NCI-H187 treated with DMSO at 0.1 percent for 48 hours (cell line): ENCODE measurements at places on chromosomes 1 and 21.
A peak's percentile ranks its signal among the peaks of the same experiment; 100 is the strongest.

GRCh38 chr1:87428883-87429282, 100.2 kb downstream of the LMO4 start:
- DNase-seq: no peak

- no peak for DNase-seq
Observed at GRCh38 chr1:235671992-235672391, 22.4 kb upstream of the GNG4 start.

GRCh38 chr1:57675776-57676175, 251.9 kb upstream of the DAB1 start:
- DNase-seq: no peak

- DNase-seq: no peak
Observed at GRCh38 chr1:56575865-56576264, 3.5 kb downstream of the PLPP3 start.

GRCh38 chr1:53326598-53327181, 1.2 kb downstream of the LRP8 start:
- DNase-seq: no peak

GRCh38 chr1:31064111-31064717, 1.3 kb downstream of the PUM1 start:
- no peak for DNase-seq

GRCh38 chr1:116396769-116397168, 23.7 kb downstream of the ATP1A1 start:
- peak; percentile 40 for DNase-seq

- DNase-seq: no peak
Observed at GRCh38 chr1:47732489-47732888, 264.7 kb downstream of the TRABD2B start.

- DNase-seq: no peak
Observed at GRCh38 chr1:188462837-188463236, 1634.1 kb downstream of the PLA2G4A start.

DNA sequence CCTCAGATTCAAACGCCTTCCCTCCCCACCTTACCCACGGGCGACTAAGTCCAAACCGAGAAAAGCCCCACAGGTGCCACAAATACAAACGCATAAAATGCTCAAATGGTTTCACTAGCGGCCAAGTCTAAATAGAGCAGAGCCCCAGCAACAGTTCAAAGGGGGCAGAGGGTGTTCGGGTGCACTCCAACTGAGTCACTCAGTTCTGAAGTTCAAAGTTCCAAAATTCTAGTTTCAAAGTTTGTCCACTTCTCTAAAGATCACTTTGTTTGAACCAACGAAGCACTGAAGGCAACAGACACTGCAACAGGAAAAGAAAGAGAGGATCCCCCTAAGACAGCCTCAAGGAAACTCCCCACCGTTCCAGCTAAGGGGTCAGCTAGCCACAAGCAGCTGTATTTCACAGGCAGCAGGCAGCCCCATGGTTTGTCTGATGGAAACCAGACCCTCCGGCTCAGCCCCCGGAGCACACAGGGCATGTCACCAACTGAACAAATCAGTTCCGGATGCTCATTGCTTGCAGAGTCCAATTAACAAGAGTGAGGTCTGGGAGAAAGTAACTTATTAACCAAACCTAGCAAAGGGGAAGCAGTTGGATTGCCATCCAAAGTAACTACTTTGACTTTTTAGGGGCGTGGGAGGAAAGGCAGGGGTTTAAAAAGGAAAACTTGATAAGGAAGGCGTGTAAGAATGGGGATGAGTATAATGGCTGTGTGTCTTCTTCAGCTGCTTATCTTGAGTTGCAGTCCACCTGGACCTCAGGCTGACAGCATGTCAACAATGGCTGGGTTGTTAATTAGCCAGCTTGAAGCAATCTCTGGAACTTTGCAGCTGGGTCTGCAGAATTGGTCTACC, 1423.9 kb upstream of the PRMT6 start:
- no peak for DNase-seq

GRCh38 chr1:36232212-36233095, 8.2 kb downstream of the THRAP3 start:
- DNase-seq: no peak

GRCh38 chr1:209634005-209634737, 18.1 kb downstream of the LAMB3 start:
- DNase-seq: no peak

GRCh38 chr1:160720356-160721085, 8.9 kb upstream of the CD48 start:
- DNase-seq: no peak

GRCh38 chr1:151942882-151943281, 33.6 kb upstream of the THEM4 start:
- no peak for DNase-seq

DNA sequence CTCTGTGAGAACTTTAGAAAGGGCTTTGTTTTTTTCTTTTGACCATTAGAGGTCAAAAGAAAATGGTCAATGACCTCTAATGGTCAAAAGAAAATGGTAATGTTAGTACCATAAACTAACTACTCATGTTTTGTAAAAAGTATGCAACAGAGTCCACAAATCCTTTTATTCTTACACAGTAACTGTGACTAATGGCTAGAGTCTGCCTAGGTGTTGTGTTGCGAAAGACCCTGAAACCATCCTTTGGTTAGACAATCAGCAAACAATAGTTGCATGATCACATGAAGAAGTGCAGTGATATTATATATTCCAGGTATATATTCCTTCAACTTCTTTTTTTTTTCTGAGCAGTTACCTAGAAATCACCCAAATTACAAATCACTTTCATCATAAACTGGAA, 40.9 kb downstream of the NEGR1 start:
- DNase-seq: no peak
